ENCODE measurements at places on chromosomes 6 and 20.

- no peak for DNase-seq
Observed at GRCh38 chr6:155021680-155022079, 26.6 kb downstream of the TIAM2 start.

- DNase-seq: no peak
Observed at GRCh38 chr20:62339647-62340062, 27.5 kb downstream of the LAMA5 start.

- DNase-seq: no peak
Observed at GRCh38 chr20:11112832-11113231, 439.0 kb upstream of the JAG1 start.

GRCh38 chr20:11459090-11459890 lies 458.4 kb upstream of the BTBD3 start:
- DNase-seq: no peak

- no peak for DNase-seq
Observed at GRCh38 chr6:129094147-129094546, 211.2 kb downstream of the LAMA2 start.

GRCh38 chr6:158799051-158799792 lies 19.9 kb downstream of the EZR start:
- no peak for DNase-seq
